ENCODE measurements at places on chromosomes 2 and 18.

GRCh38 chr2:14601156-14601770 is 31.3 kb upstream of the LRATD1 start:
- DNase-seq = peak; percentile 36

DNA sequence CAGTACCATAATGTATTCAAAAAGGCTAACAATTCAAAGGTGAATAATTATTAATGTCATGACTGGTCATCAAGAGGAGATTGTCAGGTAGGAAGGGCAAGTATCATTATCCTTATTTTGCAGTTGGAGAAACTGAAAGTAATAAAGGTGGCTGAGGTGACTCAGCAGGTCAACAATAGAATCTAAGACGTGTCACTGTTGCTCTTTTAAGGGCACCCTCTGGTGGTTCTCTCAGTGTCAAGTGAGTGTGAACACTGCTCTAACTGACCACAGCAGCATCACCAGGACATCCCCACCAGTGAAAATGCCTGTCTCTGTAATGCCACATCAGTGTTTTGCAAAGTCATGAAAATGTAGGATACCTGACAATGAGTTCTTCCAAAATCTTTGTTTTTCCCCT is 69.7 kb downstream of the DCC start:
- peak; percentile 25 for DNase-seq

GRCh38 chr2:178731300-178731699 is 75.9 kb downstream of the TTN start:
- no peak for DNase-seq

GRCh38 chr2:191255271-191255670 is 10.1 kb downstream of the MYO1B start:
- DNase-seq = no peak

DNA sequence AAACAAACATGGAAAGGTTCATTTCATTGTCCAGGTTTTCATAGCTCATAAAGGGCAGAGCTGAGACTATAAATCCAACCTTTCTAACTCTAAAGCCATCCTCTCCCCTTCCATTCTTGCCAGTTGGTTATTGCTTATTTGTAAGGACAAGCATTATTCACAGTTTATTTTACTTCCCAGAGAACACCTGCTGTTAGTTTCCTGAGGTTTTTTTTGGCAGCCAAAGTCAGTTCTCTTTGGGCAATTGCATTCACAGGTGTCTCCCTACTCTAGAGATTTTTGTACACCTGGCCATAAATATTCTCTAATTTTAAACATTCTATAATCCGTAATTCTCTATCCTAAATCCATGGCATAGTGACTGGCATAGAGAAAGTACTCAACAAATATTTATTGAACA is 87.3 kb upstream of the SPHKAP start:
- no peak for DNase-seq

GRCh38 chr18:25164848-25165811 is 186.8 kb downstream of the ZNF521 start:
- DNase-seq = no peak

- DNase-seq = no peak
These were observed 50.0 kb downstream of the MYO3B start for GRCh38 chr2:170227951-170228350.

DNA sequence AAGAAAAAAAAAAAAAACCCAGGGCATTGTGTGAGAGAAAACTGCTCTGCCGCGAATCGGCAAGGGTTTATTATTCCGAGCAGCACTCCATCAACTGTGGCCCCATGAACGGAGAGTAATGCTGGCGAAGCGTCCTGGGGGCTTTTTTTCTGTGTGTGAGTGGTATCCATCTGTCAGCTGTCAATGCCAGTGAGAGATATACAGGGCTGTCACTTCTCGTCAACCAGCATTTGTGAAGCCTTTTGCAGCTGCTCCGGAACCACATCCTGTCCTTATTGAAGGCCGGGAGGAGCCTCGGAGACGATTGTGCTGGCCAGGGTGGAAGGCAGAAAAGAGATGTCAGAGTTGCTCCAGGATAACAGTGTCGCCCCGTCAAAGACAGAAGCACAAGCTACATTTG is 356.9 kb upstream of the SMIM21 start:
- no peak for DNase-seq

- DNase-seq = no peak
These were observed 73.8 kb upstream of the B3GNT7 start for GRCh38 chr2:231321556-231322334.

- DNase-seq = peak; percentile 73
These were observed 2.0 kb downstream of the SLC14A2 start for GRCh38 chr18:45617284-45617683.

- DNase-seq = no peak
These were observed 194.5 kb downstream of the EPHA4 start for GRCh38 chr2:221377597-221377996.

GRCh38 chr2:46248171-46248570 is 49.0 kb upstream of the EPAS1 start:
- no peak for DNase-seq

DNA sequence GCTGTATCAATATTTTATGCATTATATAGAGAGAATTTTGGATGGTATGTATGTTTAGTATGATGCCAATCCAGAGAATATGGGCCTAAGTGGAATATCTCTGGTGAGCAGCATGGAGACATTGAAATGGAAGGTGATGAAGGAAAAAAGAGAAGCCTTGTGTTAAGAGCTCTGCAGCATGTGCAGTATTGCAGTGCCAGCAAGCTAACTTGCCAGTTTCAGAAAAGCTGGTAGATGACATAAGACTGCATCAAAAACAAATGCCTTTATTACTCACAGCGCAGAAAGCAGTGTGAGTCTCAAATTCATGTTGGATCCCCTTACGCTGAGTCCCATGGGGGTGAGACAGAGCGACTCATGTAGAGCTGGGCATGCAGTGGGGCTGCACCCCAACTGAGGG is 280.2 kb downstream of the CTNNA2 start:
- no peak for DNase-seq

Data from A172 (cell line).